ENCODE measurements at places on chromosomes 16 and 17.

GRCh38 chr17:43907998-43908721 is 824 bp upstream of the MPP2 start:
- peak; percentile 81 for DNase-seq

DNA sequence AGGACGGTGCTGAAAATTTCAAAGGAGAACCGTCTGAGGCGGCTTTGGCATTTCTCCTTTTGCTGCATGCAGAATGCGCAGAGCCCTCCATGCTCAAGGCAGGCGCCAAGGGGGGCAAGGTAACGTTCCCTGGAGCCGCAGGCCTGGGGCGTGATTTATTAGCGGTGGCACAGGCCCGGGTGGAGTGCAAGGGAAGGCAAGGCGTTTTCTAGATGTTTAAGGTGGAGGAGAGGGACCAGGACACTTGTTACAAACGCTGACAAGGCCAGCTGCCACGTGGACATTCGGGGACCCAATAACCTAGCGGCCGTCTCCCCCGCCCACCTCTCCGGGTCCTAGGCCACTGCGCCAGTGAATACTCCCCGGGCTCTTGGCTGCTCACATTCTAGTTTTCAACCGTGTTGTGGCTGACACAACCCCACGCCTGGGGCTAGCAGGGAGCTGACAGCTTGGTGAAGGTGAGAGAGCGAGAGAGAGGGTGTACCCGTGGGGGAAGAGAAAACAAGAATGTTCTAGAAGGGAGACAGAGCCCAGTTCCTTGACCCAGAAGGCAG is 250.1 kb downstream of the C16orf95 start:
- DNase-seq: no peak

DNA sequence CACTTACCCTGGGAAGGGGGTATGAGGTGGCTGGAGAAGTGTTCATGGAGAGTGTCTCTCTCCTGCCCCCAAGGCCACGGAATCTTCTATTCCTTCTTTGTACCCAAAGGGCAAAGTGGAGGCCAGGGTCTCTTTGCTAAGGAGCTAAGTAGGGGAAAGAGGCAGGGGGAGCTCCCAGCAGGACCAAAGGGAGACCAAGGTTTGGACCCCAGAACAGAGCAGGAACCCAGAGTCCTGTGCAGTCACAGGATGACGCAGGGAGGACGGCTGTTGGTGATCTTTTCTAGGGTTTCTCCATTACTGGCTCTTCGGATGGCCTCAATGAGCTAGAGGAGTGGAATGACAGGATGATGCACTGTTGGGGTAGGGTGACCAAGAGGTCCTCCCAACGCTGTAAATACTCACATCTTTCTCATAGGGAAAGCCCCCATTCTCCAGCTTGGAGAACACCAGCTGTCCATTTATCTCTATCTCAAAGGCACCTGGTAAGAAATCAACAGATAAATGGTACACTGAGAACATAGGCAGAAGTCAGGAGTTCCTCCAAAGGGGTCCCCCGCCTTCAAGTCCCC is 966 bp downstream of the MIEN1 start:
- no peak for DNase-seq

GRCh38 chr17:47934856-47935255 is 6.5 kb upstream of the PNPO start:
- no peak for DNase-seq

- no peak for DNase-seq
These were observed 30.0 kb downstream of the AXIN2 start for GRCh38 chr17:65531256-65532100.

DNA sequence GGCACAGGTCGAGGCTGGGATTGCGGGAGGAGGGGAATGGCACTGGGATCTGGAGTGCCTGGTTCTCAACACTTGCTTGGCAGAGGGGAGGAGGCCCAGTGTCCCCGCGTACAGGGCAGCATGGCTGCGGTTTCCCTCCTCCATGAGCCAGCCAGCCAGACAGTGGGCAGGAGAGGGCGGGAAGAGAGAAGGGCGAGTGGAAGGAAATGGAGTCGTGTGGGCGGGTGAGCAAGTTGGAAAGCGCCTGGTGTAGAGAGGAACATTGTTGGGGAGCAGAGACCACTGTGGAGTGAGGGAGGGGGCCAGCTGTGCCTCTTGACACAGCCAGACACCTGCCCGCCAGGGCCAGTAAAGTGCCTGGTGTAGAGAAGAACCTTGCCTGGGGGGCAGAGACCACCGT is 130.5 kb downstream of the OR1D5 start:
- DNase-seq: no peak

GRCh38 chr16:67963662-67964321 is 4.6 kb downstream of the SLC12A4 start:
- DNase-seq: no peak

DNA sequence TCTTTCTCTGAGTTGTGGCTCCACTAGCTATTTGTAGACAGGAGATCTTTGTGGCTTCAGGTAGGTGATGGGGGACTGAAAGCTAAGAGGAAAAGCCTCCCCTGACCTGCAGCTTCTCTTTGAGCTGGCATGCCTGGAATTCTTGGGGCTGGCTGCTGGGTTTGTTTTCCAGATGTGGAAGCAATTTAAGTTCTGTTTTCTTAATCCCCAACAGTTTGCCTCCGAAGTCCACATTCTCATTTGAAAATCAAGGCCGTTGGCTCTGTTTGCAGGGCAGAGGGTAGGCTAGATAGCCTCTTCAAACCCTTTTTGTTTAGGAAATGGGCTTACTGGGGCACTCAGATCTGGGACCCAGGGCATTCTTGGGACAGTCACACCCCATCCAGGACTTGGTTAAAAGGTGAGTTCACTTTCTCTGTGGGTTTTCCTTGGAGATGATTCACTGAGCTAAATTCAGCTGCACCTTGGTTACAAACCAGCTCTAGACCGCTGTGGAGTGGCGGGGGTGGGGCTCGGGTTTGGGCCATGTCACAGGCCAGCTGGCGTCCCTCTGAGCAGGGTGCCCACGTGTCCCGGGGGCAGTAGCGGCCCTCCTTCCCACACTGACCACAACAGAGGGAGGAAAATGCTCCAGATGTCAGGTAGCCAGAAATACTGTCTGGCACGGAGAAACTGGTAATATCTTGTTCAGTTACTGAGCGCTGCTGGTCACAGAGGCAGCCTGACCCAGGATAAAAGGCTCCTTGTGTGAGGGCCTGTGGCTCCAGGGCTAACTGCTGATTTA is 108.5 kb downstream of the RAB11FIP4 start:
- peak; percentile 65 for DNase-seq

GRCh38 chr17:14150619-14151018 is 81.3 kb downstream of the COX10 start:
- DNase-seq: no peak
